ENCODE measurements at places on chromosomes 4 and X.

- DNase-seq = no peak
Measured at GRCh38 chr4:42562016-42562415, 94.9 kb downstream of the ATP8A1 start.

DNA sequence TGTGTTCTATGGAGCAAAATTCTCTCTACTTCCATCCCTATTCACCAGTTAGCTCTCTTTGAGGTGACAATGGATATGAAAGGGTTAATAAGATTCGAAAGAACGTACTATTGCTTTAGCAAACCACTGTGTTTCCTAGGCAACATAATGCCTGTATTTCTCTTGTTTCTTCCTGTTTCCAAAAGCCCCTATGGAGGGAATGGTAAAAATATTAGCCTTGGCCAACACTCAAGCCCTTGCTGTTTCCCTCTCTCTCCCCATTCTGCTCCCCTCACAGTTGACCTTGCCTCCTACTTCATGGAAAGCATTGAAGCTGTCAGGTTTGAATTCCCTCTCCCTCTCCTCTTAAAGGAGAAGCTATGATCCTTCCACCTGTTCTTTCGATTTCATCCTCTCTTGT lies 9.6 kb upstream of the PGRMC1 start:
- no peak for DNase-seq

- DNase-seq = no peak
Measured at GRCh38 chrX:132837967-132838366, 120.5 kb downstream of the HS6ST2 start.

- peak; percentile 6 for DNase-seq
Measured at GRCh38 chrX:6184900-6185515, 43.7 kb downstream of the NLGN4X start.

GRCh38 chrX:7233580-7234406 lies 85.8 kb upstream of the PUDP start:
- DNase-seq = no peak

- no peak for DNase-seq
Measured at GRCh38 chr4:26261405-26261804, 59.4 kb upstream of the RBPJ start.

DNA sequence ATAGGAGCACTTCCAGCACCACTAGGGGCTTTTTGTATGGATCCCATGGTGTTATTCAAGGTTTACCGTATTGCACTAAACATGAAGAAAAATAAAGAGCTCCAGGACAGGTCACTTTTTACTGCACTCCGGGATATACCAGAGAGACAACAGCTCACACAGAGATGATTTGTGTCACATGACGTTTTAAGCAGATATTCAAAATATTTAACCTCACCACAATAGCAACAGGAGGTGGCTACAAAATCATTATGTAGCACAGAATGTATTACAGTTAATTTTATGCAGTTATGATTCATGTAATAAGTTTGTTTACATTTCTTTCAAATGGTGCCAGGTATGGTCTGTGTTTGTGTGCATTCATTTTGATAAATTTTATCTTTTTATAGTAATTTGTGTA lies 100.6 kb downstream of the LUZP4 start:
- no peak for DNase-seq

- no peak for DNase-seq
Measured at GRCh38 chr4:108396900-108397497, 223.4 kb upstream of the RPL34 start.

- DNase-seq = no peak
Measured at GRCh38 chr4:145034727-145035211, 63.2 kb downstream of the ANAPC10 start.

DNA sequence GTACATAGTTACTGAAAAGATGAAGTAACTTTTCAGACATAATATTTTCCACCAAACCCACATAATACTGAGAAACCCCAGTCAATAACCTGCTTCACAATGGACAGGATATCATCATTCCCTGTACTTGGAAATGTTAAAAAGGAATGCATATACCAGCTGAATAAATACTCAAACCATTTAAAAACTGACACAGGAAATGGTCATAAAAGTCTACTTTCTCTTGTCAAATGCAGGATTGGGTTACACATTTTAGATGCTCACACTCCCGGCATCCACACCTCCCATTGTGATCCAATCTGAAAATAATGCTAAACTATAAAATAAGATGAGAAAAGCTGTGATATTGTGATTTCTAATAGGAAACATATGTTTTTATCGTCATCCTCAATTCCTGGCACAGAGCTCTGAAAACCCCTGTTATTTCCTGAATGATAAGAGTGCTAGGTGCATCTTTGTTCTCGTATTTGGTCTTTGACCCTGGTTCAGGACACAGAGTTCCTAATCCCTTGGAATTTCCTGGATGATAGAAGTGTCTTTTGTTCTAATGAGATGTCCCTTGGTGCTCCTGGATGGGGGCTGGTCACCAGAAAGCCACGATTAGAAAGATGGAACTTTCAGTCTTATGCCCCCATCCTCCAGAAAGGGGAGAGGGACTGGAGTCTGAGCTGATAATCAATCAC lies 821.3 kb downstream of the TRIML1 start:
- DNase-seq = no peak

DNA sequence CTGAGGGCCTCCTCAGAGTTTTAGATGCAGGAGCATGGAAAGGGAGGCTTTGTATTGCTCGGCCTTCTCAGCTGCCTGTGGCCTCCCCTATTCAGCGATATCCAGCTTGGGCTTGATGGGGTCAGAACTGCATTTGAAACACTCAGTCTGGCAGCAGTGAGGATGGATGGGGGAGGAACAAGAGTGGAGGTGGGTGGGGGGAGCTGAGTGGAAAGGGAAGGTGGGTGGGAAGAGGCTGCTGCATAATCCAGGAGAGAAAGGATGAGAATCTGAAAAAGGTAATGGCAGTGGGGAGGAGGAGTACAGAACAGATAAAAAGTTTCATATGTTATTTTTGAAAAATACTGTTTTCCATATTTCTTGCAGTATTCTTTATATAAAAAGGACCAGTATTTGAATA lies 202.7 kb downstream of the SLC4A4 start:
- no peak for DNase-seq

DNA sequence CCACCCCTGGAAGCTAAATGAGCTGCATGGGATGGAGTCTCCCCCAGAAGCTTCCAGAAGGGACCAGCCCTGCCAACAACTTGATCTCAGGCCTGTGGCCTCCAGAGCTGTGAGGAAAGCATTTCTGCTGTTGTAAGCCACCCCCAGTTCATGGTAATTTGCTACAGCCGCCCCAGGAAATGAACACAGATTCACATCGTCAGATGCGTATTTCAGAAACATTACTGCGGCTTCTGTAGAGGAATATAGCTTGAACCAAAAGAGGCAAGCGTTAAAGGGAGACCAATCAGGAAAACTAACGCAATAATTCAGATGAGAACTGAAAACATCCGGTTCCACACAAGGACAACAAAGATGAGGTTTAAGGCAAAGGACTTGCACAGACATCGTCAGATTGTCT lies 128.4 kb upstream of the TBL1X start:
- DNase-seq = no peak

DNA sequence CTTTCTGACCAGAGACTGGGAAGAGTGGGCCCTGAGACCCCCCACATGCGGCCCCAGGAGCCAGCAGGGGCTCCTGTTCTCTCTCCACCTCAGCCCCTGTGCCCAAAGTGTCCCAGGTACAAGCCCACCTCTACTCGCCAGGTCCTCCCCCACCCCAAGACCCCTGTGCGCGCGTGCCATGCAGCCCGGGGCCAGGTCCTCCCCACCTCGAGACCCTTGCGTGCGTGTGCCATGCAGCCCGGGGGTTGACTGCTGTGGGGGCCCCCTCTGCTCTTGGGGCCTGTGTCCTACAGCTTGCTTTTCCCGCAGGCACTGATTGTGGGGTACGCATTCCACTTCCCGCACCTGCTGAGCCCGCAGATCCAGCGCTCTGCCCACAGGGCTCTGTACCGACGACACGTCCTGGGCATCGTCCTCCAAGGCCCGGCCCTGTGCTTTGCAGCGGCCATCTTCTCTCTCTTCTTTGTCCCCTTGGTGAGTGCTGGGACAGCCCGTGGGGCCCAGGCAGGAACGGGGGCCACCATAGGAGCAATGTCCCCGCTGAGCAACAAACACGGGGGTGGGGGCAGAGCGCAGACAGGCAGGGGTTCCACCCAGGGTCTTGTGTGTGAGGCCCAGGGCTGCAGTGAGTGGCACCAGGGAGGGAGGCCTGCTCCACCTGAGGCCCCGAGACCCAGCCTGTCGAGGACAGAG lies 20.3 kb downstream of the DGKQ start:
- no peak for DNase-seq

GRCh38 chrX:148904421-148905111 lies 404.1 kb downstream of the AFF2 start:
- no peak for DNase-seq

DNA sequence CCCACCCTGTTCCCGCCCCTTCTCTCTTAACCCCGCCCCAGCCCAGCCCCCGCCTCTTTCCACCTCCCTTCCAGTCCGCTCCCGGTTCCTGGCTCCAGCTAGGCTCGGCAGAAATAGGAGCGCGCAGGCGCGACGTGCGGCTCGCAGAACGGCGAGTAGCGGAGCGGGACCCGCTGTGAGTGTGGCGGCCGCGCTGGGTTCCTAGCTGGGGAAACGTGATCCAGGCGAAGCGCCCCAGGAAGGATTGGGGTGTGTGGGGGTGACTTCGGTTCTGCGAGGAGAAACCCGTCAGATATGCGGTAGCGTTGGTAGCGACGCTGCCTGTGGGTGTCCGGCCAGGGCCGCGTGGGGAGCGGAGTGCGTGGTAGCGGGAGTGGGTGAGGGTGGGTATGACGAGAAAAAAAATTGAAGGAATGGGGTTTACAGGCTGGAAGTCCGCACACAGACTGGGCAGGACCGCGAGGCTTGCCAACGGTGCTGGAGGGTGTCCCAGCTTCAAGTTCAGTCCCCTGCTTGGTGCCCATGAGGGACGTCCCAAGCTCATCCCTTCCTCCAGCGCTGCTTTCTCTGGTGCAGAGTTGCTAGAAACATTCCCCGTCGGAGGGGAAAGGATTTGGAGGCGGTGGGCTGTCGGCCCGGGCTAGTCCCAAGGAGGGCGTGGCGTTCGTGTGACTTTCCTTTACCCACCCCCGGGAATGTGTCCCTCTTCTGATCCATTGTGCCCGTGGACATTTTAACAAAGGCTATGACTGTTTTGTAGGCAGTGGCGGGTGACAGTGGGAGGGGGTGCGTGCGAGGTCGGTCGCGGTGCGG lies at the start of gene PRRG1:
Gene PRRG1 (plus strand): TSS at position 144 of the 813 bp plus-strand sequence. CDS start 56,886 bp downstream, outside the sequence.
- DNase-seq = no peak

DNA sequence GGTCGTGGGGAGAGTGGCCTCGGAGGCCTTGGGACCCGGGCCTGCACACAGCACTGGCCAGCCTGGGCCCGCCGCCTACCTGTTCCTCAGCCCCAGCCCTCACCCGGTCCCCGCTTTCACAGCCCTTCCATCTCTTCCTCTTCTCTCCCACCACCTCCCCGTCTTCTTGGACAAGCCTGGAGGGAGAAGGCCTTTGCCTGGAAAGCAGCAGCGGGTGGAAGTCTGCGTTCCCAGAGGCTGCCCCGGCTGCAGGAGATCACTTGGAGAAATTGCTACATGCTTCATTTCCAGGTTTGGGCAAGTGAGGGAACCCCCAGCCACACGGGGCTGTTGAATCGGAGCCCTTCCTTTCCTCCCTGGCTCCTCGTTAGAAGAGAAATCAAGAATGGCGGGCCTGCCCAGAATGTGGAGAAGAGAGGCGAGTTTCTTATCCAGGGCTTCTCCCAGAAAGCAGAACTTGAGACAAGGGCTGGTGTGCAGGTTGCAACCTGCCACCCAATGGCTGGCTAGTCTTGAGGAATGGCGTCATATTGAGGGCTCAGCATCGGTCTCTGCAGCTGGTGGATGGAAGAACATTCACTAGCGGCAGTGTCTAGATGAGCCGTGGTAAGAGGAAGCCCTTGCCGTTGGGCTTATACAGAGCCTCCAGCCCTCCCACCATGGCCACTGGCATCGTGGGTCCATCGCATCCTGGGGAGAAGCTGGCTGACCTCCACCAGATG lies 1.2 kb upstream of the PDZD4 start:
- peak; percentile 4 for DNase-seq

DNA sequence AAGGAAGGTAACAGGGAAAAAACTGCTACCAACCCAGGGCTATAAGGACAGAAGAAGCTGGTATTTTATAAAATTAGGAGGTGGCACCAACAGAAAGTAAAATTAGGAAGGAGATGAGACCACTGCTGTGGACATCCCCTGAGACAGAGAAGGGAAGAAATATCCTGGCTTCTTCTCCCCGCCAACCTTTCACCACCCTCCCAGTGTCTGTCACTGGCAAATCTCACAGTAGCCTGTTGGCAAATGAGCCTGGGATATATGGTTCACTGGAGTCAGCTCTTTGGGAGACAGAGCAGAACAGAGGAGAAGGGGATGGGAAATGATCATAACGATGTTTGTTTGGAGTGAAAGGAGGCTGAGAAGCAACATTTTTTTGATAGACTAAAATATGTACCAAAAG lies 190.9 kb upstream of the PACRGL start:
- DNase-seq = no peak

GRCh38 chr4:111435986-111436744 lies 709.1 kb upstream of the FAM241A start:
- no peak for DNase-seq

DNA sequence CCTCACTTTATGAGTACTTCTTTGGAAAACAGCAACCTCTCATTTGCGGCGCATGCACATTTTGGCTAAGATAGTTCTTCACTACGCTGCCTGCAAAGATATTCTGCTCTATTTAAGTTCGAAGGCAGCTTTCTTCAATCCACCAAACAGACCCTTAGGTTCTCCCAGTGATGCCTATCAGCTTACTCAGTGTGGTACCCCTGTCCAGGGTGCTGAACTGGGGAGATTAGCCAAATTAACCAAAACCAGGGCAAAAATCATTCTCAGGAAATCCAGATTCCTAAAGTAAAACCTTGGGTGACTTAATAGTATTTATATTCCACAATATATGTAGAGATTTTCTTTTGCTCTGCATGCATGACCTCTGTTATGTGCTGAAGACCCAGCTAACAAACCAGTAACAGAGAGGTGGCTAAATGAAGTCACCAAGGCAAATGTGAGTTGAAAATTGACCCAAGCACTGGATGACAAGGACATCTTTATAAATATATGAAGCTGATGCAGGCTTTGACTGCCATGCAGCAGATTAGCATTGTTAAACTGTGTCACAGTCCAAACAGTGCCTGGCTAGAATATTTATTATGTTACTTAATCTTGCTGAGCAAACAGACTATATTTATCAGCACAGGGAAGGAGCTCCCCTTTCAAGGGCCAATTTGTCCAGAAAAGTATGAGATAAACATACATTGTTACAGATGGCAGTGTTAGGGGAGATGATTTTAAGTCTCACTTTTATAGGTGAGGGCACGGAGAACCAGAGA lies 418.2 kb downstream of the STIM2 start:
- peak; percentile 4 for DNase-seq

- no peak for DNase-seq
Measured at GRCh38 chrX:15209096-15209495, 60.8 kb downstream of the ASB9 start.
